ENCODE measurements at places on chromosomes 2 and 18. TPM values are rescaled to one million over a fixed set of nuclear protein-coding genes. Genes with fewer than 3 reads are reported as not detected.

The MYCN gene
- 48.1 TPM for total RNA-seq

The SPP2 gene
- total RNA-seq, result not detected

The SERPINB12 gene
- total RNA-seq, result not detected

The ACTR2 gene
- 27.1 TPM for total RNA-seq

The C2orf80 gene
- not detected for total RNA-seq

The NLRC4 gene
- total RNA-seq, result not detected

The CYP1B1 gene
- total RNA-seq, result 0.18 TPM

The KATNAL2 gene
- total RNA-seq, result 4.8 TPM

The ACVR1C gene
- 0.04 TPM for total RNA-seq

The ANKRD30BL gene
- 0.14 TPM for total RNA-seq

The OR6B2 gene
- not detected for total RNA-seq

The NCKAP1 gene
- total RNA-seq, result 90.4 TPM

The ITPRIPL1 gene
- total RNA-seq, result 1.3 TPM

The CNDP1 gene
- not detected for total RNA-seq

The OSR1 gene
- 20.8 TPM for total RNA-seq

The MC5R gene
- total RNA-seq, result not detected

The CIDEA gene
- total RNA-seq, result not detected

The BOLL gene
- total RNA-seq, result 0.28 TPM

The CNTNAP5 gene
- total RNA-seq, result 0.03 TPM

The MTCL1 gene
- total RNA-seq, result 4.7 TPM

The ANKRD53 gene
- 1.3 TPM for total RNA-seq

The RHBDD1 gene
- 6.3 TPM for total RNA-seq

The GAREM2 gene
- 1.2 TPM for total RNA-seq

The HRH4 gene
- total RNA-seq, result 0.14 TPM

The SCTR gene
- 0.09 TPM for total RNA-seq

The CRYBA2 gene
- total RNA-seq, result not detected

The KCNS3 gene
- 10.5 TPM for total RNA-seq

The SCN9A gene
- total RNA-seq, result 1.4 TPM

The ACMSD gene
- total RNA-seq, result not detected

The SCN2A gene
- total RNA-seq, result 0.95 TPM

The PCARE gene
- 0.49 TPM for total RNA-seq

The NEU4 gene
- total RNA-seq, result 0.56 TPM

The CPO gene
- total RNA-seq, result 0.11 TPM

The ACTG2 gene
- 0.42 TPM for total RNA-seq

The MXD1 gene
- 3.6 TPM for total RNA-seq

The IL1R1 gene
- total RNA-seq, result 0.21 TPM

Data from cardiac muscle cell (in vitro differentiated cells and primary cell).